ENCODE measurements at places on chromosomes 1 and 21.

GRCh38 chr1:240712014-240712731 is 100.2 kb upstream of the GREM2 start:
- no peak for DNase-seq

DNA sequence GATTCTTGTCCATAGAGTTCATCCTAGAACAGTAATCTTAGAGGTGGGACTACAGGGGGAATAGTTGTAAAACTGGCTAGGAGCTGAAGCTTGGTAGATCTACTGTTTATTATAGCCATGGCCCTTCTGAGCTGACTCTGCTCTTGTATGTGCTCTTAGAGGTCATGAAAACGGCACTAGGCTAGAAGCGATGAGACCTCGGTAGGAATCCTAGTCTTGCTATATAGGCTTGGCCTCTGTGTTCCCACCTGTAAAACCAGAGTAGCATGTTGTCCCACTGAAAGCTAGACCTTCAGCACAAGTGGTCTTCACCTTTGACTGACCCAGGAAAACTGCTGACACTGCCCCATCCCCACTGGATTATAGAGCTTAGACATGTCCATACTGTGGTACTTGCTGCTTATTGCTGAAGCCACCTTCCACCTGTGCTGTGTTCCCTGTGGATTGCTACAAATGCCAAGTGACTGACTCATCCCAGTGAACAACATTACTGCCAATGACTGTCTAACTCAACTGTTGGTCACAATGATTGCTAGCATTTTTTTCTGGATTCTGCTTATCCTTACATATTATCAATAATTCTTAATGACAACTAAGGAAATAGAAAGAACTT is 23.0 kb upstream of the PIGC start:
- no peak for DNase-seq

GRCh38 chr21:22044431-22044830 is 1046.2 kb downstream of the NCAM2 start:
- no peak for DNase-seq

- DNase-seq, result no peak
Measured at GRCh38 chr1:42096554-42096953, 56.7 kb upstream of the GUCA2B start.

DNA sequence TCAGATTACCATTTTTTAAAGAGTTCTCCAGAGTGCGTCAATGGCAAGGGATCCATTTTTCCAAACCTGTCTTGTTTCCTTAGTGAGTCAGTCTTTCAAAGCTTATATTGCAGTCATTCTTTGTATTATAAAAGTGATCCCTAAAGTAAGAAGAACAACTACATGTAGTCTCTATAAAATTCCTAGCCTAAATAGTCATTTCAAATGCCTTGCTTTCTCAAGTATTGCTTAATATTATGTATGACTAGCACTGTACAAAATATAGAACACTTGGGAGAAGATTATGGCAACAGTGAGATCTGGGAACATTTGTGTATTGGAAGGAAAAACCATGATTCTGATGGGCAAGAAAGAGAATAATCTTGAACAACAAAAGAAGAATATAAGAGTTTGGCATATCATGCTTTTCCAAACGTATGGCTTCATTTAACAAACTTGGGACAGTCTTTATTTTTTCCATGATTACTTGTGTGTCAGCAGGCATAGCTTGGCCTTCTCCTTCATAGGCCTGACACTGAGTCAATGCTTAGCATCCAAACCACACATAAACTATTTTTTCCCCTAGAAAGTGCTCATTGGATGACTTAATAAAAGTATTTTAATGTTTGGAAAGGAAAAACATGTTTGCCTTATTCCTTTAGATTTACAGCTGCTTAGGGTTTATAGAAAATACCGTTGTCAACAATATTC is 547.4 kb downstream of the LTN1 start:
- DNase-seq, result no peak

DNA sequence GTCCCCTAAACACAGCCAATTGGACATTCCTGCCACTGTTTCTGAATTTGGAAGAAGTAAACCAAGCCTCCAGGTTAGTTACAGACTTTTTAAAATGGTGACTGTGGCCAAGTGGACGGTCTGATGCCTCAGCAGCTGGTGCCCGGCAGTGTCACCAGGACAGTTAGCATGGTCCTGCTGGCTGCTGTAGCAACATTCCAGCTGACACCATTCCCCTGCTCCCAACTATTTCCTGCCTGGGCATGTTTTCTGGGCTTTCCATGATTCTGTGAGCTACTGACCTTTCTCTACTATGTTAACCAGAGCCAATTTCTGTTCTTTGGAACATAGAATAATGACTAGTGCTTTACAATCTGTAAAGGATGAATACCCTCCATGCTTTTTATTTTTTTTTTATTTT is 95.0 kb downstream of the TLR5 start:
- no peak for DNase-seq

GRCh38 chr1:57831624-57832023 is 407.8 kb upstream of the DAB1 start:
- no peak for DNase-seq

DNA sequence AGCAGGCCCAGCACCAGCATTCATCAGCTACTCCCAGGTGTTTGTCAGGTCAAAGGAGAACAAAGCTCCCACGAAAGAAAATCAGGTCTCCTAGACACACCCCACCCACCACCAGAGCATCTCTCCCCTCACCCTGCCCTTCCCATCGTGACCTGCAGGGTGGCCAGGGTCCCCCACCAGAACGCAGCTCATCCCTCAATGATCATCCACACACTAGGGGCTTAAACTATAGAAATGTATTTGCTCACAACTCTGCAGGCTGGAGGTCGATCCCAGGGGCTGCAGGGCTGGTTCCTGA is 97.4 kb downstream of the RIPK4 start:
- DNase-seq, result no peak

DNA sequence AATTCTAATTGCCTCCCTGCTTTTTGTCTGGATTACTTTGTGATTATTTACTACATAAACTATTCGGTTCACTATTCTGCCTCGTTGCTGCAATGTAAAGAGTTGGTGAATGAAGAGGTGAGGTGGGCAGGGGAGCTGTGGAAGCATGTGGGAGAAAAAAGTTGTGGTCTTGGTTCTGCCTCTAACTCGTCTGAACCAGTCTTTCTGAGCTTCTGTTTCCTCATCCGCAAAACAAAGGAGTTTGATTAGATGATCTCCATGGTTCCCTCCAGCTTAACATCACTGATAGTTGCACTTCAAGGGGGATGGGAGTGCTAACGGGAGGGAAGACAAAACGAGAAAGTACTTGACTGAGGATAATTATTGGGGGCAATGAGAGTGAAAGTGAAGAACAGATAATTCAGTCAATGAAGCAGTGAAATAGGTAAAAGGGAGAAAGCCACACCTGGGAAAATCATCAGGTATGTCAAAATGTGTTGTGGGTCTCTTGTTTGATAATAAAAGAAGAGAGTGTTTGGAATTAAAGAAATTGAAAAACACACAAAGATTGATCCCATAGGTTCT is 26.2 kb upstream of the UHMK1 start:
- no peak for DNase-seq

DNA sequence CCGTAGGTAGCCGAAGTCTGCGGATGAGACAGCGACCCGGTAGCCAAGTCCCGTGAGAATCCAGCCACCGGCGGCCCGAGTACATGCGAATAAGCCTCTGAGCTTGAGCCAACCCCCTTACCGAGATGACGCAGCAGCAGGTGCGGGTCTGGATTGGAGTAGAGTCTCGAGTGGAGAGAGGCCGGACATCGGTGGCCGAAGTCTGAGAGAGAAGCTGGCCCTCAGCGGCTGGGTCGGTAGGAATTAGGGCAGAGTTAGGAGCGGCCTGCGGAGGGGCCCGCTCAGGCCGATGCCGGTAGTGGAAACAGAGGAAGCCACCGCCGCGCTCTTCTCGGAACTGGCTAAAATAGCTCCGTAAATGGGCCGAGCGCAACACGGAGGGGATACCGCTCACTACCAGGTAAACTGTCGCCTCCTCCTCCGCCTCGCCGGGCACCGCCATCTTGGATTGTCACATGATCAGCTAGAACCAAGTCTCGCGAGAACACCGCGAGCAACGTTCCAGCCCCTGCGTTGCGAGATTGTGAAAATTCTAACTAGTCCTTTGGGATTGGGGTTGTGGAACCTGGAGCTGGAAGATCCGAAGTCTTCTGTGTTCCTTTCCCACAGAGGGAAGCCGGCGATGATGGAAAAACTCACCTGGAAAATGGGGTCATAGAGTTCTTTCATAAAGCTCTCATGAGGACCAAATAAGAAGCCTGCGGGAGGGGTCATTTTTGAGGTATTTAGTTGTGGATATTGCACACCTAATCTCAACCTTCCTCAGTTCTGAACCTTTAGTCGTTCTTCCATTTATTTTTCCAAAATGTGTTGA is at the start of gene GPATCH3:
TSS of gene GPATCH3 (minus strand) at position 467 of the 814 bp plus-strand sequence. CDS start at position 442, 25 bp downstream.
- peak; percentile 75 for DNase-seq

- no peak for DNase-seq
Measured at GRCh38 chr1:234495231-234495990, 16.4 kb upstream of the TARBP1 start.

DNA sequence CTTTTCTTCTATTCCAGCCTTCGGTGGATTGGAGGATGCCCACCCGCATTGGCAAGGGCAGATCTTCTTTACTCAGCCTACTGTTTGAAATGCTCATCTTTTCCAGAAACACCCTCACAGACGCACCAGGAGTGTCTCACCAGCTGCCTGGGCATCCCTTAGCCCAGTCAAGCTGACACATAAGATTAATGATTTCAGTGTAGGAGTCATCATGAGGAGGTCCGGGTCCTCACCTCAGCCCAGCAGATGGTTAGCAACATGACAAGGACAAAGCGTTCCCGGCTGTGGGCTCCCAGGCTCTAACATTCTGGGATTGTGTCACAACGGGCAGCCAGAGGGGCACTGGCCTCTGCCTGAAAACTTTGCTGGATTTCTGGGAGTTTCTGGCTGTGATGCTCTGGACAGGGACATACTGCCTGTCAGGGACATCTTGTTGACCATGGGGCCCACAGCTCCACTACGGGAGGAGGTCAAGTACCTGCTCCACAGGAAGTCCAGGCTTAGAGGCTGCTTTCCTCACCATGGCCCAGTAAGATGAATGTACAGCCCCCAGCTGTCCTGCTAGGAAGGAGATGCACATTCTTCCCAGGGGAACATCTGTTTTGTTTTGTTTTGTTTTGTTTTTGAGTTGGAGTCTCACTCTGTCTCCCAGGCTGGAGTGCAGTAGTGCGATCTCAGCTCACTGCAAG is 204.0 kb upstream of the COA6 start:
- DNase-seq, result no peak

- DNase-seq, result no peak
Measured at GRCh38 chr1:52288286-52288685, 77.7 kb downstream of the CC2D1B start.

- DNase-seq, result no peak
Measured at GRCh38 chr1:156922986-156923669, 2.7 kb downstream of the LRRC71 start.

DNA sequence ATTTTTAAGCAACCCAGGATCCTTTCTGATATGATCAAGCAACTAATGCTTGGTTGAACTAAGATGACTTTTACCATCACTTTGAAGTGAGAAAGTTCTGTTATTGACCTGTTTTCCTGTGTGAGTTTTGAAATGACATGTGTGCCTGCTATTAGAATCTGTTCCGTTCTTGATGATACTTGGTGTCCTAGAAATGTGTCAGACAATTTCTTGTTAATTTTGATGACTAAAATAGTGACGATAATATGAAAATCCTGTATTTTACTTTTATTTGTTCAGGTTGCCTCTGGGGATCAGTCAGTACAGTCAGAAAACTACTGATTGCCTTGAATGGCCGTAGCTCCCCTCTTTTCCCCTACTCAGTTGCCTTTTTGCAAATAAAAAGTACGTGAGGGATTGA is 228.0 kb downstream of the RYR2 start:
- no peak for DNase-seq

- no peak for DNase-seq
Measured at GRCh38 chr1:97196825-97197516, 475.4 kb downstream of the PTBP2 start.

All from stimulated activated CD4-positive, alpha-beta T cell treated with anti-CD3 and anti-CD28 coated beads, TNF-alpha, amount 100 ng/mL, for 4 hours (primary cell).